Stimulated activated CD4-positive, alpha-beta T cell treated with anti-CD3 and anti-CD28 coated beads, Interleukin-2, amount 100 ng/mL, for 48 hours (primary cell): ENCODE measurements at places on chromosomes 13 and 19.
A peak's percentile ranks its signal among the peaks of the same experiment; 100 is the strongest.

DNA sequence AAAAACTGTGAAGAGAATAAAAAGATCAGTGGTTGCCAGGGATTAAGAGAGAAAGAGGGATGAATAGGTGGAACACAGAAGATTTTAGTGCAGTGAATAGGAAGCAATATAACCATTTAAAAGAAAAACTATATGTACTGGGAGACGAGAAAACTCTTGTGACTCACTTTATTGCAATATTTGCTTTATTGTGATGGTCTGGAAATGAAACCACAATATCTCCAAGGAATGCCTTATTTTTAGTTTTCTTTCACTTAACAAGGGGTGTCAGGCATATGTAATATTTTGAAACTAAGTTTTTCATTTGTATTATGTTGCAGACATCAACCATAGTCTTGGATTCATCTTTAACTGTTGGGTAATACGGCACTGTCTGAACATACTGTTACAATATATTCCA lies 1308.2 kb downstream of the PCDH9 start:
- DNase-seq, result no peak

- DNase-seq, result no peak
Measured at GRCh38 chr13:31521435-31521834, 217.9 kb upstream of the RXFP2 start.

DNA sequence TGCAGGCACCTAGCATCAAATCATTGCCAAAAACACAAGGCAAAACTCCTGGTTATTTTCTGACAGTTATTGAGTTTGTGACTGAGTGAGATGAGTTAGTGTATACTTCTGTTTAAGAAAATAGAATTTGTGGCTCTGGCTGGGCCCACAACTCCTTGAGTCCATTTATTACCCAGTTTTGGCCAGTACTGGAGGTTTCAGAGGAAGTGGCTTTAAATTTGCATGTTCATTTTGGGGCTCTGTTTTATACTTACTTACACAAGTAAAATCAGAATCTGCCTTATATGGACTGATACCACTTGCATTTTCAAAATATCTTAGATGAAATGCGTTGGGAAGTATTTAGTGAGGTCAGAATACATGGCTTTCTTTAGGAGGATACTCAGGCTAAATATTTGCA lies 29.0 kb downstream of the TNFSF11 start:
- DNase-seq, result no peak

DNA sequence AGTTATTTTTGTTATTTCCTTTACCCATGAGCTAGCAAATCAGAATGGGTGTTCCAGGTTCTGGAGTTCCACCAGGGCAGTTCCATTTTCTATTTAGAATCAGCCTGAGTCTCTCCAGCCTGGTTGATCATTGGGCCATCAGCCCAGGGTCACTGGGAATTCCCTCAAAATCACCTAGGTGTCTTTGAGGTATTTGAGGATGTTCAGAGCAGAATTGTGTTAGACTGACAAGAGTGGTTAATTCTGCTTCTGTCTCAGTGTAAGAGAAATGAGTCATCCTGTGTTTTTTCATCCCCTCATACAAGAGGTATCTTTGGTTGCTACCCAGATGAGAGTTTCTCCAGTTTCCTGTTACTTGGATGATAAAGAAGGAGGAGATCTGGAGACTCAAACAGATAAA lies 11.7 kb downstream of the ZNF66 start:
- no peak for DNase-seq

DNA sequence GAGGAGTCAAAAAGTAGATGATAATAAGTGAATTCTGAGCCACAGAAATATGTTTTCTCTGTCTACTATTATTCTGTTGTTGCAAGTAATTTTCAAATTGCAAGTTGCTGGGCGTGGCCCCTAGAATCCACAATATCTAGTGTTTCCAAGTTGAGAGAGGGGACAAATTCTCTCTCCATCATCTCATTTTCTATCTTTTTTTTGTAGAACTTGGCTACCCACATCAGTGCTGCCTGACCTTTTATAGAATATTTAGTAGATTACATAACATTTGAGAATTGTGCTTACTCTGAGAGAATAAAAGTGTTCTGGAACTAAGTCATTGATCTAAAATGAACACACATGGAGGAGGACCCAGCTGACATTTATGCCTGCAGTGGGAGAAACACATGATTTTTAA lies 110.9 kb upstream of the CSNK1A1L start:
- no peak for DNase-seq

- DNase-seq, result peak; percentile 4
Measured at GRCh38 chr13:90868321-90868920, 479.1 kb upstream of the MIR17HG start.

GRCh38 chr13:66446413-66446812 lies 783.7 kb downstream of the PCDH9 start:
- no peak for DNase-seq

GRCh38 chr19:46603752-46604231 lies 2.7 kb downstream of the CALM3 start:
- no peak for DNase-seq

DNA sequence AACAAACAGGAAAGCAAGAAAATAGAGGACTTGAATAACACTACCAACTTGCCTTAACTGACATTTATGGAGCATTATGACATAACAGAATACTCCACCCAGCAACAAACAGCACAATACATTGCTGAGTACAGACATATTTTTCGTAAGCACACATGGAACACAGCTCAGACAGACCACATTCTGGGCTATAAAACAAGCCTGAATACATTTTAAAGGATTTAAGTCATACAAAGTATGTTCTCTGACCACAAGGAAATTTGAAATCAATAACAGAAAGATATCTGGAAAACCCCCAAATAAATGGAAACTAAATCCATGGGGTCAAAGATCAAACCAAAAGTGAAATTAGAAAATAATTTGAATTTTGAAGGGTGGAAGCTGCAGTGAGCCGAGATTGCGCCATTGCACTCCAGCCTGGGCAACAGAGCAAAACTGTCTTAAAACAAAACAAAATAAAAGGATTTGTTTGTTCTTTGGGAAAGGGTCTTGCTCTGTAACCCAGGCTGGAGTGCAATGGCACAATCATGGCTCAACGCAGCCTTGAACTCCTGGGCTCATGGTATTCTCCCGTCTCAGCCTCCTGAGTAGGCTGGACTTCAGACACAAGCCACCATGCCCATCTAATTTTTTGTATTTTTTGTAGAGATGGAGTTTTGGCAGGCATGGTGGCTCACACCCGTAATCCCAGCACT lies 5.6 kb downstream of the ZDHHC20 start:
- no peak for DNase-seq

DNA sequence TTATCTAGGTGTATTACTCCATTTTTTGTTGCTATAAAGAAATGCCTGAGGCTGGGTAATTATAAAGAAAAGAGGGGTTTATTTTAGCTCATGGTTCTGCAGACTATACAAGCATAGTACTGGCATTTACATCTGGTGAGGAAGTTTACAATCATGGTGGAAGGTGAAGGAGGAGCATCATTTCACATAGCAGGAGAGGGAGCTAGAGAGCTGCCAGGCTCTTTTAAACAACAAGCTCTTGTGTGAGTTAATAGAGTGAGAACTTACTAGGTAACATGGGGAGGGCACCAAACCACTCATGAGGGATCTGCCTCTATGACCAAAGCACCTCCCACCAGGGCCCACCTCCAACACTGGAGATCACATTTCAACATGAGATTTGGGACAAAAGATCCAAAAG lies 221.7 kb upstream of the GPC6 start:
- DNase-seq, result no peak

GRCh38 chr19:4974880-4975469 lies 6.1 kb downstream of the KDM4B start:
- no peak for DNase-seq

DNA sequence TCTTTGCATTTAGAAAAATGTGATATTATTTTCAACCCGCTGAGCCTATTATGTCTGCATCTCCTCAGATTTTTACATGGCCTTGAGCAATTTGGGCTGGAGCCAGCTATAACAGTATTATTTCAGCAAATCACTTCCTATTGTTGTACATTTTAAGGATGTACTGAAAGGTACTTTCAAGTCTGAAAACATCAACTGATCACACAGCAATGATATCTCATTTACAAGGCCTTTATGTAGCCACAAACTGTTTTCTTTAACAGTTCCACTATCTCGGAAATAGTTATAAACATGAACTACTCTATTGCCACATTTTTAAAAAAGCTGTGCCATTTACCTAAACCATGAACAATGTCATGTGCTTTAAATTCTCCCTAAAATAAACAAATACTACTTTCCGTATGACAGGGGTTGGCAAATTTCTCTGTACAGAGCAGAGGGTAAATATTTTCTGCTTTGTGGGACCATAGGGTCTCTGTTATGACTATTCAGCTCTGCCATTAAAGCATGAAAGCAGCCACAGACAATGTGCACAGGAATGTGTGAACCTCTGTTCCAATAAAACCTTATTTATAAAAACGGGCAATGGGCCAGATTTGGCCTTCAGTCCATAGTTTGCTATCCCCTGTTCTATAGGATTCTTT lies 560.4 kb downstream of the GPC6 start:
- DNase-seq, result no peak

DNA sequence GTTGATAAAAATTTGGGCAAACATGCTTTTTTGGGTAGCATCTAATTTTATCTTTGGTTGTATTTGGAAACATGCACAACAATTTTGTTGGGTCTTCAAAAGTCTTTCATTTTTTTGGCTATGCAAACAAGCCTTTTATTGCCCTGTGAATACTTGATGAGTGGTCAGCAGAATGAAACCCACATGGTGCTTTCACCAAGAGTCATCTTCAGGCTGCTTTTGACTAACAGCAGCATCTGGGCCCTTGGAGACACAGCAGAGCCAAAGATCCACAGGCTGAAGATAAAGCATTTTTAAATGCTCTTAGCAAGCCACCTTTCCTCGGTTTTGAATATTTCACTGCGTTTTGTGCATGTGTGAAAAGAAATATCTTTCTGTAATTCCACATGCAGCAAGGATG lies 154.9 kb downstream of the FGF9 start:
- DNase-seq, result no peak

- DNase-seq, result peak; percentile 15
Measured at GRCh38 chr19:50300814-50301606, 28.2 kb downstream of the KCNC3 start.

DNA sequence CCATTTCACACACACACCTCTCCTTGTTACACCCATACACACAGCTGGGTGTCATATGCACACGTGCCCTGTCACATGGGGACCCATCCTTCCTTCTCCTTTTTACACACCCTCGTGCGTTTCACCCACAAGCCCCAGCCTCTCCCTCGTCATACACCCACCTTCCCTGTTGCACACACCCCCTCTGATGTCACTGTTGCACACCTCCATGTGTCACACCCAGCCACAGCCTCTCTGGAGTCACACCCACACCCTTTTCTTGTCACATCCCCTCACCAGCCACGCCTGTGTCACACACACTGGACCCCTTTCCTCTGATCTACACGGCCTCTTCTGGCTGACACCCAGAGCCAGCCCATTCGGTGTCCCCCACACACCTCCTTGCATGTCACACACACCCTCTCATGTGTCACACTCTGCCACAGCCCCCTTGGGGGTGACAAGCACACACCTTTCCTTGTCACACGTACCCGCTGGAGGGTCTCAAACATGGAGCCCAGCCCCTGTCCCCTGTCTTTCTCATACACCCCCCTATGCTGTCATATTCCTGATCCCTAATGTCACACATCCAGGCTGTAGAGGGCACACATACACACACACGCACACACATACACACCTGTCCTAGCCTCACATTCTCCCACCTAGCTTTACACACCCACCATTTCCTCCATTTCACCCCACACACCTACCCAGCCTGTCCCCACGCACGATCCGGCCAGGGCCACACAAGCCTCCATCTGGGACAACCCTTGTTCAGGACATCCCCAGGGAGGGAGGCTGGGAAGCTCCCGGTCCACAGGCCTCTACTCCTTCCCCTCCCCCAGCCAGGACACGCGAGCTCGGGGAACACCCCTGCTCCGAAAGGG lies 1.4 kb downstream of the NOVA2 start:
- no peak for DNase-seq

DNA sequence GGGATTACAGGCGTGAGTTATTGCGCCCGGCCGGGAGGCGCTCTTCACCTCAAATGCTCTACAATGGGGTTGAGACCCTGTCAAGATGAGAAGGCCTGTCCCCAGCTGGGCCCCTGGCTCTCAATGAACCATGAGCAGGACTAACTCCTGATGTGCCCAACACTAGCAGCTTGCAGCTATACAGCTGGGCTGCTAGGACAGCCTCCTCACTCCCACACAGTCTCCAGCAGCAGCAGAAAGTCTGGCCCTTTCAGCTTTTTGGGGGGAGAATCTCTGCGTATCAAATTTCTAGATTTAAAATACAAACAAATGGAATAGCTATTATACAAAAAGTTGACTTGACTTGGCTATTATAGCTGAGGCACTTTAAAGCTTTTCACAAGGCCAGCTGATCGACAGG lies 30.2 kb downstream of the TMTC4 start:
- no peak for DNase-seq

DNA sequence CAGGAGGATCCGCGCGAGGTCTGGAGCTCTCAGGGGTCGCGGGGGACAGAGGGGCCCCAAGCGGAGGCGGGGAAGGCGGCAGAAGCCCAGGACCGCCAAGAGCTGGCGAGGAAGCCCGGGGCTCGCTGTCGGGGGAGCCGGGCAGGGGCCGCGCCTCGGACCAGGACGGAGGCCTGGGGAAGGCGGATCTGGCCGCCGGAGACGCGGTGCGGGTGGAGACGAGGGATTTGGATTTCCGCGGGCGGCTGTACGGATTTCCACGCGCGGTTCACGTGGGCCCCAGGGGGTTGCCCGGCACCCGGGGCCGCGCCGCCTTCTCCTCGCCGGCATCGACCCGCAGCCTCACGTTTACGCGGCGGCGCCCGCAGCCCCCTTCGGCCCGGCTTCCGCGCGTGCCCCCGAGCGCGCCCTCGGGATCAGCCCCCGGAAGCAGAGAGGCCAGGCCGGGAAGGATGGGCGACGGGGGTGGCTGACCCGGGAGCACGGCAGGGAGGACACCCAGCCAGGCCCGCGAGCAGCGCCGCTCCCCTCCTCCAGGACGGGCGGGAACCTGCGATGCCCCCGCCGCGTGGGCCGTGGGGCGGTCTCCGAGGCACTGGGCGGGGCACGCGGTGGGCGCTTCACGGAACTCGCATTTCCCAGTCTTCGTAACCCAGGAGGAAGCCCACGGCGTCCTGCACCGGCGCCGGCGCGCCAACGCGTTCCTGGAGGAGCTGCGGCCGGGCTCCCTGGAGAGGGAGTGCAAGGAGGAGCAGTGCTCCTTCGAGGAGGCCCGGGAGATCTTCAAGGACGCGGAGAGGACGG lies 4.7 kb downstream of the F7 start:
- DNase-seq, result no peak
